ENCODE measurements at places on chromosomes 2 and 18.

DNA sequence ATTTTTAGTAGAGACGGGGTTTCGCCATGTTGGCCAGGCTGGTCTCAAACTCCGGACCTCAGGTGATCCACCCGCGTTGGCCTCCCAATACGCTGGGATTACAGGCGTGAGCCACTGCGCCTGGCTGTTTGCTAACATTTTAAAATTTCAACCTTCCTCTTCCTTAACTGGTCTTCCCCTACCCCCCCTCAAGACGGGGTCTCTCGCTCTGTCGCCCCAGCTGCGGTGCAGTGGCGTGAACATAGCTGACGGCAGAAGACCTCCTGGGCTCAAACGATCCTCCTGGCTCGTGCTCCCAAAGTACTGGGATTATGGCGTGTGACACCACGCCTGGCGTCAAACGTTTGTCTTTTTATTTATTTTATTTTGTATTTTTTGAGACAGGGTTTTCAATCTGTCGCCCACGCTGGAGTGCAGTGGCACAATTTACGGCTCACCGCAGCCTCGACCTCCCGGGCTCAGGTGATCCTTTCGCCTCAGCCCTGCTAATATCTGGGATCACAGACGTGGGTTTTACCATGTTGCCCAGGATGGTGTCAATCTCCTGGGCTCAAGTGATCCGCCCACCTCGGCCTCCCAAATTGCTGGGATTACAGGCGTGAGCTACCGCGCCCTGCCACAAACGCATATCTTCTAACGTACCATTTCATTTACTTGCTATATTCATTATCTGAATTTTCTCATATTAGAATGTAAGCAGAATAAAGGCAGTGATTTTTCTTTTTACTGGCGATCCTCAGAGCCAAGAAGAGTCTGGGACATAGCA is 984 bp upstream of the MSH2 start:
- no peak for DNase-seq

- DNase-seq, result no peak
These were observed 237.2 kb upstream of the ETAA1 start for GRCh38 chr2:67159929-67160328.

- no peak for DNase-seq
These were observed 41.9 kb downstream of the SPTBN1 start for GRCh38 chr2:54497763-54498680.

DNA sequence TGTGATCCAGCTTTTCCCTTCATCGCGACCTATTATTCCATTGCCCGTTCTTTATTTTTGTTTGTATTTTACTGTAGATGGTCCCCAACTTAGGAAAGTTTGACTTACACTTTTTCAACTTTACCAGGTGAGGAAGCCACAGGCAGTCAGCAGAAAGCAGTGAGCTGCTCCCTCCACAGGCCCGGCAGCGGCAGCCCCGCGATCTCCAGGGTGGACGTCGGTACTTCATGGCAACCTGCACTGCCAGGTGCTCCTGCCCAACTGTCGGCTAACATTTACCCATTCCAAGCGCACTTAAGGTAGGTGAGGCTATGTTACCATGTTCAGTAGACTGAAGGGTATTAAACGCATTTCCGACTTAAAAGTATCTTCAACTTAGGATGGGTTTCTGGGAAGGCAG is 12.8 kb downstream of the ZNF516 start:
- DNase-seq, result no peak

- no peak for DNase-seq
These were observed 103.3 kb downstream of the ALK start for GRCh38 chr2:29817801-29818680.

DNA sequence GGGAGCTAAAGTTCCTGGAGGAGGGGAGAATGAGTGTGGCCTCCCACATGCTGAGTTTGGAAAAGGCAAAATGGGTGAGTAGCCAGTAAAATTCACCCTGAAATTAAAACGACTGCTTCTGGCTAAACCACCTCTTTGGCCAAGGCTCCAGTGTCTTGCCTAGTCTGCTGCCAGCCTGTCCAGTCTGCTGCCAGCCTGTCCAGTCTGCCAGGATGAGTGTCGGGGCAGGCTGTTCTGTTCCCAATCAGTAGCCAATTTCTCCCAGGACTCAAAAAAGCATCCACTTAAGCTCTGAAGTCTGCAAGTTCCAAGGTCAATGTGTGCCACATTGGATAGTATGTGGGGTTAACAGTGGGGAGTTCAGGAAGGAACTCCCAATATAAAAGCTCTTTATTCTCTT is 134.6 kb upstream of the KLHL29 start:
- DNase-seq, result no peak

GRCh38 chr2:187865025-187865424 is 310.8 kb upstream of the TFPI start:
- DNase-seq, result no peak

GRCh38 chr18:74459889-74460288 is 2.8 kb upstream of the DIPK1C start:
- no peak for DNase-seq

GRCh38 chr2:95058989-95059641 is 33.6 kb downstream of the MAL start:
- no peak for DNase-seq

DNA sequence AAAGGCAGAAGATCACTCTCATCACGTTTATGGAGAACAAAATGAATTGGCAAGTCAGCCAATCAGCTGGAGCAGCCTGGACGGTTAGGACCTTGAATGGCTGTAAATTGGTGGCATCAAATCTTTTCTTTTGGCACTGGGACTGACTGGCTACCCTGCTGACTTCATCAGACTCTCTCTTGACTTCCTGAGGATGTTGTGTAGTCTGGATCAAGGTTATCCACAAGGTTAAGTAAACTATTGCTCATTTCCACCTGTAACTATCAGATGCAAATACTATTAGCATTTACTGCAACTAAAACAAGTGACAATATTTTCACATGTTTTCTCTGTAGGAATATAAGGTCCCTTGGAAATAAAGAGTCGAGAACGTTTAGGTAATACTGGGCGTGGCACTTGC is 134.3 kb upstream of the RASGRP3 start:
- DNase-seq, result no peak

- DNase-seq, result no peak
These were observed 405.5 kb downstream of the MEIS1 start for GRCh38 chr2:66840321-66841002.

Data from stimulated activated CD4-positive, alpha-beta T cell treated with anti-CD3 and anti-CD28 coated beads, Interleukin-1b, Interleukin-23, amount 100 ng/mL, for 48 hours (primary cell).